GM23248 (cell line): ENCODE measurements at places on chromosomes 7 and 10. TPM values are rescaled to one million over a fixed set of nuclear protein-coding genes. Genes with fewer than 3 reads are reported as not detected.

GRCh38 chr7:87598234-87599009, 2.3 kb downstream of the ABCB1 start:
- DNase-seq, result no peak

DNA sequence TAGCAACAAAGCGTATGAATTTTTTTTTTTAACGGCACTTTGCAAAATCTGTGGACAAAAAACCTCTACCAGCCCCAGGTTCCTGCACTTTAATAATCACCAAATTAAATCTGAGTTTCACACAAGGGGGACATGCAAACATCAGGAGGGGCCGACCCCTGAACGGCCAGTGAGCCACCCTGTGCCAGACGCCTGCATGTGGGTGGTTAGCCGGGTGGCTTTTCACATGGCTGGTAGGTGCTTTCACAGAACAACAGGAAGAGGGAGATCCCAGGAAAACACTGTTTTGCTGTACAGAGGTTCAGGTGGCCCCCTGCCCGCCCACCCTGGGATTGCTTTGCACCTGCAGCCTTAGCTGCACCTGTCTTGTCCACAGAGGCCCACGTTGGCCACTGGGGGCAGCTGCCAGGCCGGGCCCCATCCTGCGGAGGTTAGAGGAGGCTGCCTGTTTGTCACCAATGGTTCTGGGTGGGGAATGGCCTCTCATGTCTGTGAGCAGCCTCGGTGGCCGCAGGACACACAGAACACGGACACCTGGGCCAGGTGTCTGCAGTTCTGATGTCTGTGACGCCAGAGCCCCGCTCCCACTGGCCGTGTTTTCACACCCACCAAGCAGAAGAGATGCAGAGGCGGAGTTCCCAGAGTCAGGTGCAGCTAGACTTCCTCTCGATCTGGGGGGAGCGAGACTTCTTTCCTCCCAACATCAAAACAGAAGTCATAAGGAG, 107.7 kb downstream of the FAM53B start:
- no peak for DNase-seq

- DNase-seq, result peak; percentile 33
These were observed 20.2 kb upstream of the PDGFA start for GRCh38 chr7:539731-540411.

Gene GRM3
- not detected in 2 replicates for polyA plus RNA-seq

GRCh38 chr10:119501690-119502089, 40.8 kb downstream of the RGS10 start:
- no peak for DNase-seq

DNA sequence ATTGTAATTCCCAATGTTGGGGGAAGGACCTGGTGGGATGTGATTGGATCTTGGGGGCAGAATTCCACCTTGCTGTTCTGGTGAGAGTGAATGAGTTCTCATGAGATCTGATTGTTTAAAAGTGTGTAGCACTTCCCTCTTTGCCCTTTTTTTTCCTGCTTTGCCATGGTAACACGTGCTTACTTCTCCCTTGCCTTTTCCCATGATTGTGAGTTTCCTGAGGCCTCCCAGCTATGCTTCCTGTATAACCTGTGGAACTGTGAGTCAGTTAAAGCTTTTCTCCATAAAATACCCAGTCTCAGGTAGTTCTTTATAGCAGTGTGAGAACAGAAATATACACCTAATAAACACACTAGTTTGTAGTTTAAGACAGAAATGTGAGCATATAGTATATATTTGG, 166.8 kb upstream of the MAGI2 start:
- DNase-seq, result no peak

DNA sequence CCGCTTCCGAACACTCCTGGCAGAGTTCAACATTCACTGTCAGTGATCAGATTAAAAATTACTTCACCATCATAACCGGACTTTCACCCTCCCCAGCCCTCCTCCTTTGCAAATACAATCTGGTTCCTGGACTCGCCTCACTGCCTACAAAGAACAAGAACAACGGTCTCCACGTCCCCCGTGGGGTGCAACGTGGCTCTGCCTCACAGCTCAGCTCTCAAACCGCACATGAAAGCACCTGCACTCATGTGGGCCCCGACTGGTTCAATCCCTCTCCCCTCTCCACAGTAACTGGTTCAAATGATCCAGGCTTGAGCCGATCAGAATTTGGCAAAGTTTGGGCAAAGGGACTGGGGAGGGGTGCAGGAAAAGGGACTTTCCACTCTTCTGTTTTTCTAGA, 21.0 kb downstream of the ASB13 start:
- no peak for DNase-seq

Gene MSMB
- not detected in 2 replicates for polyA plus RNA-seq

DNA sequence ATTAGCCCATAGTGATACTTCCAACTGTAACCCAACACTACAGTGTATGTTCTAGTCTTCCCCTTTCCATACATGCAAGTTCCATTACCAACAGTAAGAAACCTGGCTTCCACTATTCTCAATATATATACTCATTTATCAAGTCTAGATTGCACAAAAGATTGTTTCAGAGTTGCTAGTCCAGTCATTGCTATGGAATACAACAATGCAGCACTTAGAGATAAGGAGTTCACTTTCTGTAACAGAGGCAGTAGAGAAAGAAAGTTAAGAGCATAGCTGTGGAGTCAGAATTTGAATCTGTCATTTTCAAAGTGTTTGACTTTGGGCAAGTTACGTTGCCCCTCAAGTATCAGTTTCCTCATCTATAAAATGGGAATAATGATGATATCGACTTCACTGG, 90.1 kb downstream of the RTKN2 start:
- no peak for DNase-seq

GRCh38 chr10:58086763-58087150, 180.9 kb downstream of the IPMK start:
- DNase-seq, result no peak

GRCh38 chr7:98956937-98957336, 78.6 kb downstream of the TRRAP start:
- peak; percentile 3 for DNase-seq

Gene PNLIPRP1
- not detected in 2 replicates for polyA plus RNA-seq

DNA sequence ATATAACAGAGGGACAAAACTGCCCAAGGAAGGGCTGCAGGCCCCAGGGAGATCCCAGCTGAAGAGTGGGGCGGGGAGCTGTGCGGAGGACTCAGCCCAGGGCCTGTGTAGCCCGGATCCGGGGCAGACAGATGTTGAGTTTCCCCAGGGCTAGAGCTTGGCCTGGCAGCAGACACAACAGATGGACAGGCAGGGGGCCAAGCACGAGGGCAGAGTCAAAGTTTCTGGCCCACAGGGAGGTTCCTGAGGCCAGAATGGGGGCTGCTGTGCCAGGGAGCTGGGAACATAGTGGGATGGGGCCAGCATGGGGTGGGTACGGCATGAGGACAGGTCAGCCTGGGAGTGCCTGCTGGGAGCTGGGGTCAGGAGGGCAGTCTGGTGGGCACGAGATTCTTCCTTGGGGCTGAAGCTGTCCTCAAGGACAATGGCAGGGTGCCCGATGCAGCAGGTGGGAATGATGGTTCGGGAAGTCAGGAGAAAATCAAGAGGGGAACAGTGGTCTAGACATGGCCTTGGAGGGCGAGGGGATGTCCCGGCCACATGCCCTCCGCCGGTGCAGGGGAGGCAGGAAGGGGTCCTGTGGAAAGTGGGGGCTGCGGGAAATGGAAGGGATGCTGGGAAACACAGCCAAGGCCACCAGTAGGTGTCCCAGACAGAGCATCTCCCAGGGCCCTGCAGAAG, 519.1 kb upstream of the FOXK1 start:
- no peak for DNase-seq

DNA sequence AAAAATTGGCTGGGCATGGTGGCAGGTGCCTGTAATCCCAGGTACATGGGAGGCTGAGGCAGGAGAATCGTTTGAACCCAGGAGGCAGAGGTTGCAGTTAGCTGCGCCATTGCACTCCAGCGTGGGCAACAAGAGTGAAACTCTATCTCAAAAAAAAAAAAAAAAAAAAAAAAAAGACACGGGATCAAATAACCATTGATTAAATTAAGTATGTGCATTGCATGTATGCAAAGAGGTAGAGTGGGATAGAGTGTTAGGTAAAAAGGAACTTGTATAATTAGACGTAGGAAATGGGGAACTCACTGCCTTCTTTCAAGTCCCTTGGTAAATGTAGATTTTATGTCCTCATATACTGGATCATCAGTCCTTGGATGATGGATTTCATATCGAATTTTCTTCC, 13.1 kb downstream of the VCL start:
- DNase-seq, result no peak

Gene MUC12
- 1.0 and 1.3 TPM in 2 replicates for polyA plus RNA-seq

GRCh38 chr10:28913436-28914237, 236.3 kb downstream of the BAMBI start:
- no peak for DNase-seq

- DNase-seq, result peak; percentile 8
These were observed 707 bp downstream of the PTER start for GRCh38 chr10:16437540-16437894.

GRCh38 chr10:88616250-88616977, 29.9 kb downstream of the LIPJ start:
- DNase-seq, result no peak

Gene GBF1
- polyA plus RNA-seq, result 28.1 and 29.8 TPM in 2 replicates

- DNase-seq, result no peak
These were observed at the start of gene NRAP for GRCh38 chr10:113663908-113664307. NRAP (minus strand) TSS chr10:113664041; CDS start chr10:113663882, 159 bp downstream.

DNA sequence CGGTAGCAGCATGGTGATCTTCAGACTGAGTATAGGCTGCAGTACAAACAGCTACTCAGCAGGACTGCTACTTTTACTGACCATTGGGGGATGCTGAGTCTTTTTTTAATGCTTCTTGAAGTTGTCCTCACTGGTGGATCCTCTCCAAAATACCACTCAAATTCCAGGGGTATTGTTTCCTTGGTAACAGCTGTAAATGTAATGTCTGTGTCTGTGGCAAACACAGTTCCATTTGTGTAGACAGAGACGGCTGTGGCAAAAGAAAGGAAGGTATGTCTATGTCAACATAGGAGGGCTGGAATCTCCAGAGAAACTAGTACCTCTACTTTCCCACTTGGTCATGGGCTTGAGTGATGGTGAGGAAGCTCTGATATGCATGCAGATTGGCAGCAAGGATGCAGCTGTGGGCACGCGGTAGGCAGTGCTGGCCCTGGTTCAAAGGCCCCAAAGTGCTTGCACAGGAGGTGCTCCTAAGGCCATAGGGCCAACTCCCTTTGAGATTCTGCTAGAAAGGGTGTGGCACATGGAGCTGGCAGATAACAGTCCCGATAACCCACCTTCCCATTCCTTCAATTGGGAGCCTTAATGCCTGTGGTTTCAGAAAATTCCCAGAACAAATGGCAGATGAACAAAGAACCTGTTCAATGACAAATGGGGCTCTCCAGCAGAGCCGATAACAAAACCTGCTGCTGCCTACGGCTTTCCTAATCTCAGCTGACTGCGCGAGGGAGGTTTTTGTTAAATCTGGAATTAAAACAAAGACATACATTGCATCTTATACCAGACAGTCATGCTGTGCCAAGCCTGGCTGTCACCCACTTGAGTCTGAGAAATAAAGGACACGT, 43.0 kb downstream of the PKD1L1 start:
- peak; percentile 3 for DNase-seq
